ENCODE measurements at places on chromosomes 11 and 22.

DNA sequence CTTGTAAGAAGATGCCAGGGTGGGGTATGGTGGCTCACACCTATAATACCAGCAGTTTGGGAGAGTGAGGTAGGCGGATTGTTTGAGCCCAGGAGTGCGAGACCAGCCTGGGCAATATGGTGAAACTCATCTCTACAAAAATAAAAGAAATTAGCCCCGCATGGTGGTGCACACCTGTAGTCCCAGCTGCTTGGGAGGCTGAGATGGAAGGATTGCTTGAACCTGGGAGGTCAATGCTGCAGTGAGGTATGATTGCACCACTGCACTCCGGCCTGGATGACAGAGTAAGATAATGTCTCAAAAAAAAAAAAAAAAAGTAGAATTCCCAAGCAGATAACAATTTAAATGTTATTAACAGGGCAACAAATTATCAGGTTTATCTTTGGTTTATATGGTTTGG, 20.2 kb downstream of the ACER3 start:
- H3K4me1 ChIP-seq: peaks cover 20% of the 10 kb centered on the region
- no peak for ATAC-seq

DNA sequence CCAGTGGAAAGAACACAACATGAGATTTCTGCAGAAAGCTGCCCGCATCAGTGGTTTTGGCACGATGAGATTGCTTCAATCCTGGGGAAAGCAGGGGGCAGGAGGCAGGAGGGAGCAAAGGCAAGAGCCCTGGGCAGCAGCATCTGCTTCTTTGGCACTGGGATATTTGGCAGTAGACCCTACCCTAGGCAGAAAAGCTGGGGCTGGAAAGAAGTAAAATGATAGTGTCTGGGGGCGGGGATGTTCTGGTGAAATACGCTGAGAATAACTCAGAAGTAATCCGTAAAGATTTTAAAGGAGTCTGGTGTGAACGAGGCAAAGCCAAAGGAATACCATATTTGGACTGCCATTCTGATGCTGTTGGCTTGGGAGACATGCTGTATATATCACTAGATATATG, 62.0 kb downstream of the FAM76B start:
- H3K4me3 ChIP-seq: no peak overlapping the region
- peaks cover 3% of the 10 kb centered on the region for H3K27me3 ChIP-seq
- no peak overlapping the region for H3K27ac ChIP-seq

DNA sequence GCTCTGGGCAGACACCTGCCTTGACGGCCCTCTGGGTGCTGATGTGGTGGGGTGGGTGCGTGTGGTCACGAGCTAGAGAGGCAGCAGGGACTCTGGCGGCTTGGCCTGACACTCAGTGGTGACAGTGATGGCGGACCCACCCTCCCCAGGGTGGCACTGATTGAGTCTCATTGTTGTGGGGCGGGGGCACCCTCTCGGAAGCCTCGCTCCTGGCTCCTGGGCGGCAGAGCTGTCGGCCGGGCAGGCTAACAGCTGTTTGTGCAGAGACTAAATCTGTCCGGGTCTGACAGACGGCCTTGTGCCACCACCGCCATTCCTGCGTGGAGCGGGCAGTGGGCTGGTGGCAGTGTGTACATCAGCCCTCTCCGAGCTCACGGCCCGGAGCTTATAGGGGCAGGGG, 15.6 kb downstream of the FLRT1 start:
- no peaks in the 10 kb centered on the region for H3K4me1 ChIP-seq
- no peak overlapping the region for H3K27ac ChIP-seq
- H3K27me3 ChIP-seq: no peaks in the 10 kb centered on the region
- H3K36me3 ChIP-seq: no peaks in the 10 kb centered on the region
- no peak for ATAC-seq
- H3K4me3 ChIP-seq: no peak overlapping the region

DNA sequence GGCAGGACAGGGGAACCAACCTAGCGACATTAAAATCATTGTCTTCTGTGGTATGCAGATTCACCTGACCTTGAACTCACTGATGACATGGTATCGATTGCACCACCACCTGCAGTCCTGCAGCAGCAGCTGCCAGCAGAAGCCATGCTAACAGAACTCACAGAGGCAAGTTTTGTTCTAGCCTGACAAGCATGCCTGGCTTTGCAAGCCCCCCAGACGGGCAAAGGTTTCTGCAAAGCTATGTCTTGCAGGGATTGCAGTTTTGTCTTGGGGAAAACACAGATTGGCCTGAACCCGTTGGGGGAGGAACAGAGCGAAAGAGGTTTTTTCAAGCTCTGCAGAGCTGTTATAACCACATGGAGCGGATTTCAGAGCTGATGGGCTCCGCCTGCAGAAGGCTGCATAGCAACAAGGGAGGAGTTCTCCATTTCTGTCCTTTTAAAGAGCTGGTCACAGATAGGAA, 221.0 kb downstream of the HIPK3 start:
- no peak overlapping the region for H3K27ac ChIP-seq
- ATAC-seq: no peak
- peaks cover 22% of the 10 kb centered on the region for H3K27me3 ChIP-seq
- H3K36me3 ChIP-seq: no peaks in the 10 kb centered on the region

GRCh38 chr11:45921561-45922424, 663 bp upstream of the LARGE2 start:
- H3K27ac ChIP-seq: no peak overlapping the region
- peaks cover 7% of the 10 kb centered on the region for H3K36me3 ChIP-seq
- peak overlapping the region; percentile 56 for H3K4me3 ChIP-seq
- H3K27me3 ChIP-seq: no peaks in the 10 kb centered on the region

- no peaks in the 10 kb centered on the region for H3K27me3 ChIP-seq
- ATAC-seq: no peak
- no peaks in the 10 kb centered on the region for H3K4me1 ChIP-seq
- H3K4me3 ChIP-seq: no peak overlapping the region
- no peak overlapping the region for H3K27ac ChIP-seq
- H3K36me3 ChIP-seq: peaks cover 45% of the 10 kb centered on the region
Observed at GRCh38 chr22:28730179-28730578, 11.4 kb downstream of the CHEK2 start.

- no peaks in the 10 kb centered on the region for H3K4me1 ChIP-seq
- H3K27me3 ChIP-seq: no peaks in the 10 kb centered on the region
- no peak overlapping the region for H3K4me3 ChIP-seq
- no peak for ATAC-seq
- H3K36me3 ChIP-seq: no peaks in the 10 kb centered on the region
Observed at GRCh38 chr22:38038426-38038825, 18.8 kb upstream of the PICK1 start.

All from activated T-helper 17 cell treated with anti-CD3 and anti-CD28 coated beads, Interleukin-2, amount 50 U/mL, for 72 hours (primary cell).